ENCODE measurements at places on chromosomes 16 and 17.

DNA sequence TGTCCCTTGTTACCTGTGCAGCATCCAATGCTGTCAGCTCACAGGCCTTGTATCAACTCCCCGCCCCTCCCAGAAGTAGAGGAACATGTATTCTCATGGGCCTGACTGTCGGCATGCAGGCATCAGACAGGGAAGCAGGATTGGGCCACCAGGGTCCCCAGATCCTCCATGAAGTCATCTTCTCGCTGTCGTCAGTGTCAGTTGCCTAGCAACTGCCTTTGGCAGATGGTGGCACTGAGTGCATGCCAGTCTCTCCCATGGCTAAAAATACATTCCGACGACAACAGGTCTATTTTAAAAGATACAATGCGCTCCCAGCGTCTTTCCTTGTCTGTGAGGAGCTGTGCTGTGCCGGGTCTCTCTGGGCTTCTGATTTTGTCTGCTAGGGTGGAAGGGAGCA lies 36.8 kb upstream of the CES5A start:
- no peak overlapping the region for H3K27ac ChIP-seq
- H3K4me3 ChIP-seq, result no peak overlapping the region
- H3K4me1 ChIP-seq, result no peaks in the 10 kb centered on the region

DNA sequence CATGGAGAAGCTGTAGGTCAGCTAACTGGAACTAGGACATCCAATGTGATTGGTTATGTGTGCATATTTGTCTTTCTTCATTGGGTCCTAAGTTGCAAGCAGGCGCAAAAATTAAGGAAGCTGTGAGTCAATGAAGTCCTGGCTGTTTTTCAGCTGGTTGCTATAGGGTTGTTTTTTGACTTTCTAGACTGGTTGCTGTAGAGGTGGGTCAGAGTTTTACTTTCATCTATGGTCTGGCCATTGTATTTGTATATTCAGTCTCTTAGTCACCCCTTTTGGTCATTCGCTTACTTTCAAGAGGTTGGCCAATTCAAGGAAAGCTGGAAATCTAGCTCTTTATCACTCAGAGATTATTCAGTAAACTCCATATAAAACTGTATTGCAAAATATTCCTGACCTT lies 62.0 kb upstream of the AMZ2 start:
- no peak overlapping the region for H3K4me3 ChIP-seq
- H3K27ac ChIP-seq, result peak overlapping the region; percentile 91
- DNase-seq, result no peak
- no peaks in the 10 kb centered on the region for H3K27me3 ChIP-seq
- peaks cover 4% of the 10 kb centered on the region for H3K36me3 ChIP-seq

DNA sequence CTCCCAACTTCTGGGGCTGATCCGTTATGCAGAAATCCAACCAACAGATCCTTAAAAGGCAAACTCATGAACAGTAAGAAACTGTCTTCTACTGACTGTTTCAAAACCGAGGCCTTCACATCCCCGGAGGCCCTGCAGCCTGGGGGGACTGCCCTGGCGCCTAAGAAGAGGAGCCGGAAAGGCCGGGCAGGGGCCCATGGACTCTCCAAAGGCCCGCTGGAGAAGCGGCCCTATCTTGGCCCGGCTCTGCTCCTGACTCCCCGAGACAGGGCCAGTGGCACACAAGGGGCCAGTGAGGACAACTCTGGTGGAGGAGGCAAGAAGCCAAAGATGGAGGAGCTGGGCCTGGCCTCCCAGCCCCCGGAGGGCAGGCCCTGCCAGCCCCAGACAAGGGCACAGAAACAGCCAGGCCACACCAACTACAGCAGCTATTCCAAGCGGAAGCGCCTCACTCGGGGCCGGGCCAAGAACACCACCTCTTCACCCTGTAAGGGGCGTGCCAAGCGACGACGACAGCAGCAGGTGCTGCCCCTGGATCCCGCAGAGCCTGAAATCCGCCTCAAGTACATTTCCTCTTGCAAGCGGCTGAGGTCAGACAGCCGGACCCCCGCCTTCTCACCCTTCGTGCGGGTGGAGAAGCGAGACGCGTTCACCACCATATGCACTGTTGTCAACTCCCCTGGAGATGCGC lies 39.5 kb downstream of the SREBF1 start:
- H3K4me3 ChIP-seq, result no peak overlapping the region
- no peak overlapping the region for H3K27ac ChIP-seq
- H3K4me1 ChIP-seq, result peaks cover 10% of the 10 kb centered on the region
- no peak for DNase-seq

DNA sequence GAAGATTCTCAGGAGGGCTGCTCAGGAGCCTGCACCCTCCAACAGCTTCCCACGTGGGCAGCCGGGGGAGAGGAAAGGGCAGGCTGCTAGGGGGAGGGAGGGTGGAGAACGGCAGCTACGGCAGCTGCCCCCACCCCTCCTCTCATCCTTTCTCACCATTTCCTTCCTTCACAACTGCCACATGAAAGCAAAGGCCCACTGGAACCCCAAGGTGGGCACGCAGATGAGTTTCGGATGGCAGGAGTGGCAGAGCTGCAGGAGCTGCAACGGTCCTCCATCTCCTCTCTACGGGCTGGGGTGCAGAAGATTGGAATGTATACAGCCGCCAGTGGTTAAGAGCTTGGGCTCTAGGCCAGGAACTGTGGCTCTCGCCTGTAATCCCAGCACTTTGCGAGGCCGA lies 77.7 kb downstream of the GAS7 start:
- peak overlapping the region; percentile 59 for H3K27ac ChIP-seq
- H3K4me1 ChIP-seq, result peaks cover 71% of the 10 kb centered on the region
- no peaks in the 10 kb centered on the region for H3K36me3 ChIP-seq
- peaks cover 2% of the 10 kb centered on the region for H3K27me3 ChIP-seq
- H3K4me3 ChIP-seq, result no peak overlapping the region

- H3K27me3 ChIP-seq, result no peaks in the 10 kb centered on the region
- no peaks in the 10 kb centered on the region for H3K4me1 ChIP-seq
- peaks cover 42% of the 10 kb centered on the region for H3K36me3 ChIP-seq
Measured at GRCh38 chr16:104355-104754, 26.3 kb downstream of the MPG start.

GRCh38 chr17:15346066-15346595 lies 4.7 kb upstream of the TEKT3 start:
- H3K36me3 ChIP-seq, result no peaks in the 10 kb centered on the region
- no peak overlapping the region for H3K27ac ChIP-seq
- peaks cover 54% of the 10 kb centered on the region for H3K27me3 ChIP-seq

- no peak overlapping the region for H3K4me3 ChIP-seq
- H3K36me3 ChIP-seq, result no peaks in the 10 kb centered on the region
- no peak for DNase-seq
- H3K27me3 ChIP-seq, result peaks cover 1% of the 10 kb centered on the region
- no peaks in the 10 kb centered on the region for H3K4me1 ChIP-seq
Measured at GRCh38 chr16:85286951-85287814, 174.9 kb upstream of the CIBAR2 start.

DNA sequence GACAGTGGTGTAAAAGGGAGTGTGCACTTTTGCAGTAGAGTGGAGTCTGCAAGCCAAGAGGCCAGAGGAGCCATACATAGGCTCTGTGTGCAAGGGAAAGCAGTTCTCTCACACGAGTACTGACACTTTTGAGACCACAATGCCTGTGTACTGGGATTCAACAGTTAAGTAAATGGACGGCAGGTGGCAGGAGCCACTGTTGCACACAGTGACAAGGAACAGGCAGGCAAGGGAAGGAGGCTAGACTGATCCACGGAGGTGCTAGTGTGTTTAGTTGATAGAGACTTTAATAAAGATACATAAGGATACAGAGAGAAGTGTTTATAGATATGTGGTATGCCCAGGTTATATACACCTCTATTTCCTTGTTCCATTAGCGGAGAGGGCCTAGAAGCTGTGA lies 67.0 kb downstream of the MPRIP start:
- H3K4me1 ChIP-seq, result peaks cover 85% of the 10 kb centered on the region
- peak overlapping the region; percentile 73 for H3K27ac ChIP-seq
- no peak for DNase-seq

- H3K4me3 ChIP-seq, result no peak overlapping the region
- peaks cover 94% of the 10 kb centered on the region for H3K4me1 ChIP-seq
- no peaks in the 10 kb centered on the region for H3K27me3 ChIP-seq
- peak overlapping the region; percentile 91 for H3K27ac ChIP-seq
- DNase-seq, result no peak
- peaks cover 3% of the 10 kb centered on the region for H3K36me3 ChIP-seq
Measured at GRCh38 chr17:60090417-60090816, 11.7 kb upstream of the HEATR6 start.

DNA sequence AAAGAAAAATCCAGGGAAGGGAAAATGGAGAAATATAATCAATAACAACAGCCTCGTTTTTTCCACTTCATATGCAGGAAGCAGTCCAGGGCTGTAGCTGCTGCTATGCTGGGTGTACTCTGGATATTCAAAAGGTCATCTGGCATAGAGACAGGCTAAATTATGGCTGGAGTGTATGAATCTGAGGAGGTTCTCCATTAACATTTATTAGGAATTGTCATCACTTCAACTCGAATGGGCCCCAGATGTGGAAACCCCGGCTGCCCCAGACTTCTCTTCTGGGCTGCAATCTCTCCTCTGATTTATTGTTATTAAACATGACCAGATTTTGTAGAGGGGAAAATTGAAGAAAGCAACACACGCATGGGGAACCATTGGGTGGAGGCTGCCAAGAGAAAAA lies 33.5 kb upstream of the SKAP1 start:
- H3K4me1 ChIP-seq, result no peaks in the 10 kb centered on the region
- no peak overlapping the region for H3K4me3 ChIP-seq
- no peaks in the 10 kb centered on the region for H3K36me3 ChIP-seq
- peaks cover 12% of the 10 kb centered on the region for H3K27me3 ChIP-seq

- peaks cover 83% of the 10 kb centered on the region for H3K36me3 ChIP-seq
- no peaks in the 10 kb centered on the region for H3K27me3 ChIP-seq
- H3K4me3 ChIP-seq, result no peak overlapping the region
- no peaks in the 10 kb centered on the region for H3K4me1 ChIP-seq
Measured at GRCh38 chr17:81572563-81573168, 20.5 kb upstream of the FAAP100 start.

DNA sequence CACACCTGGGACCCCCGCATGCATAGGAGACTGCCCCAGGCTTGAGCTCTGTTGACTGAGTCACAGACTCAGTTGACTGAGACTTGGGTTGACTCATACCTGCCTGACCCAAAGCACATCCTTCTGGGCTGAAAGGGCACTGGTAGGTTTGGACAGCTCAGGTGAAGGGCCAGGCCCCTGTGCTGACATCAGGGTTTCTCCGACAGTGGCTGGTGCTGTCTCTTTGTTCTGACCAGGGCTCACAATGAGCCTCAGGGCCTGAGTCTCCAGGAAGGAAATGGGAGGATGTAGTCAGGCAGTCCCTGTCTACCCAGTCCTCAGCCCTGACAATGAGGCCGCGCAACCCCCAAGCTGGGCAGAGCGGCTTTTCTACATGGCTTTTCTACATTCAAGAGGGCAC lies 6.5 kb downstream of the SPNS2 start:
- H3K4me1 ChIP-seq, result peaks cover 10% of the 10 kb centered on the region
- H3K36me3 ChIP-seq, result no peaks in the 10 kb centered on the region
- peaks cover 62% of the 10 kb centered on the region for H3K27me3 ChIP-seq

DNA sequence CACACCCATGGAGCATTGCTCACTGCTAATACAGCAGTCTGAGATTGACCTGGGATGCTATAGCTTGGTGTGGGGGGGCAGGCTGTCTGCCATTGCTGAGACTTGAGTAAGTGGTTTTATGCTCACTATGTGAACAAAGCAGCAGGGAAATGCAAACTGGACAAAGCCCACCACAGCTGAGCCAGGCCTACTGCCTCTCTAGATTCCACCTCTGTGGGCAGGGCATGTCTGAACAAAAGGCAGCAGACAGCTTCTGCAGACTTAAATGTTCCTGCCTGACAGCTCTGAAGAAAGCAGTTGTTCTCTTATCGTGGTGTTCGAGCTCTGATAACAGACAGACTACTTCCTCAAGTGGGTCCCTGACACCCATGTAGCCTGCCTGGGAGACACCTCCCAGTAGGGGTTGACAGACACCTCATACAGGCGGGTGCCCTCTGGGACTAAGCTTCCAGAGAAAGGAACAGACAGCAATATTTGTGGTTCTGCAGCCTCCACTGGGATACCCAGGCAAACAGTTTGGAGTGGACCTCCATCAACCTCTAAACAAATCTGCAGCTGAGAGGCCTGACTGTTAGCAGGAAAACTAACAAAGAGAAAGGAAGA lies 2204.8 kb downstream of the TP53TG3F start:
- no peaks in the 10 kb centered on the region for H3K27me3 ChIP-seq
- no peaks in the 10 kb centered on the region for H3K36me3 ChIP-seq
- no peak overlapping the region for H3K27ac ChIP-seq

DNA sequence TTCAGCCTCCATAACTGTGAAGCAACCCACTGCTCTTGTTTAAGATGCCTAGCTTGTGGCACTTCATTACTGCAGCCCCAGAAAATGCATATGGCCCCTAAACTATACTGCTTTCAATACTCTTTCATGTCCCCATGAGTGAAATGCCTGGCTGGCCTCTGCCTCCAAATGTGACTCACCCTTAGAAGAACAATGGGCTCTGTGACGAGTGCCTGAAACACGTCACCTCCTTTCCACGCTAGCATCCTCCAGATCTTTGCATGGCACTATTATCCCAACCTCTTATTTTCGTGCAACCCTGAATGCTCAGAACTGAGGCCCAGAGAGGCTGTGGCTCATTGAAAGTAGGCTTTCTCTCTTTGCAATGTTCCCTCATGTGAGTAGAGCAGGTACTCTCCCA lies 233.1 kb downstream of the CBLN1 start:
- no peak overlapping the region for H3K27ac ChIP-seq
- no peak overlapping the region for H3K4me3 ChIP-seq
- H3K27me3 ChIP-seq, result no peaks in the 10 kb centered on the region
- H3K4me1 ChIP-seq, result no peaks in the 10 kb centered on the region

DNA sequence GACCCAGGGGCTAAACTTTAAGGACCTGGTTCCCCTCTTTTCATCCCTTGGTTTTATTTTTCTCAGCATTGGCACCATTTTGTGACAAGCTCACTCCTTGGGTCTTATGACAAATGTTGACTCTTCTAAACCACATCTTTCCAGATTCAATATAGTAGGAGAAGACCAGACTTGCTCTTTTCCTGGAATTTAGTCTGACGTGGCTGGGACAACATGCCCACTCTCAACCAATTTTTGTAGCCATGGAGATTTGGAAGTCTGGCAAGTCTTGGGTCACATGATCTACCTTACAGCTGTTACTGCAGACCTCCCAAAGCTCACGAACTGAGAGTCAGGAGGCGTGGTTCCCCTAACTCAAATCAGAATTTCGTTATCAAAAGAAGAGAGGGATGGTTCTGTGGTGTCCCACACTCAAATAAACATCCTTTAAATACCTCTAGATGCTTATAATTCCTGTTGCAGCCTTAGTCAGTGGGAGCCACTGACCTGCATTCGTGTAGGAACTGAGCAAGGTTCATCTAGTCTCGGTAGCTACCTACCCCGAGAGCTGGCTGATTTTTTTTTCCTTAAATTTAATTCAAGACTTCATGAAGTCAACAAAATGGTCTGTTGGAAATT lies 683.5 kb downstream of the MAF start:
- H3K27ac ChIP-seq, result no peak overlapping the region
- DNase-seq, result no peak
- H3K4me3 ChIP-seq, result no peak overlapping the region
- H3K4me1 ChIP-seq, result no peaks in the 10 kb centered on the region
- H3K27me3 ChIP-seq, result no peaks in the 10 kb centered on the region

All from activated B cell treated with CpG ODN at 0.5 μM for 24 hours (primary cell).